ENCODE measurements at places on chromosomes 11 and 22. TPM values are rescaled to one million over a fixed set of nuclear protein-coding genes. Genes with fewer than 3 reads are reported as not detected.

- no peak for ATAC-seq
Observed at GRCh38 chr11:44028816-44029506, 18.8 kb upstream of the ACCSL start.

GRCh38 chr11:42465623-42466022 lies 846.2 kb upstream of the API5 start:
- no peak for ATAC-seq

DNA sequence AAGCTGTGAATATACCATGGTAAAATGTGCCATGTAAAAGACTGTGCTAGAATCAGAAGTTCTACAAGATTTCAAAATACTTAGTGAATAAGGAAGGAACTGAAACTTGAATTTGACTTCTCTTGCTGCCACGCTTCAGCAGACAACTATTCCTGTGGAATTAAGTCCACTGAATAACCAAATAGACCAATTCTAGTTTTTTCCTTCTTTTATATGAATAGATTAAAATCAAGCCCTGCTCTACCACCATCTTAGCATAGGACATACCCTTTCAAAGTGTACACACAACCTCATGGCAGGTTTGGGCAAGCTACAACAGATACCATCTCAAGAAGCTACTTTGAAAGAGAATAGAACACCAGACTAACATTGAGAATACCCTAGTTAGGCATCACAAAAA lies 23.4 kb upstream of the CLNS1A start:
- ATAC-seq, result no peak

DNA sequence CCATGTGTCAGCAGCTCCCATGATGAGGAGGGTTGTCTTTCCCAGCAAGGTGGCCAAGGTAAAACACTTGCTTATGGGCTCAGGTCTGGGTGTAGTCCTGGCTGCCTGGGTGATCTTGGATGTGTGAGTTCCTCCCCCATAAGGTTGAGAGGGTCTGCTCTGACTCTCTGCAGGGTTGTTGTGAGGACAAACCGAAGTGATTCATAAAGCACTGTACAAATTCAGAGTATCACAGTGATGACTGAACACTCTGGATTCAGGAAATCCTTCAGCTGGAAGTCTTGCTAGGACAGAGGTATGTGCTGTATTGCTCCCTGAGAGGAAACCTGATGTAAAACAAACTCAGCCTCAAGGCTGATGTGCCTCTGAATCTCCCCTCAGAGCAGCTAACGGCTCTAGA lies 220.9 kb upstream of the PITPNB start:
- ATAC-seq, result no peak

DNA sequence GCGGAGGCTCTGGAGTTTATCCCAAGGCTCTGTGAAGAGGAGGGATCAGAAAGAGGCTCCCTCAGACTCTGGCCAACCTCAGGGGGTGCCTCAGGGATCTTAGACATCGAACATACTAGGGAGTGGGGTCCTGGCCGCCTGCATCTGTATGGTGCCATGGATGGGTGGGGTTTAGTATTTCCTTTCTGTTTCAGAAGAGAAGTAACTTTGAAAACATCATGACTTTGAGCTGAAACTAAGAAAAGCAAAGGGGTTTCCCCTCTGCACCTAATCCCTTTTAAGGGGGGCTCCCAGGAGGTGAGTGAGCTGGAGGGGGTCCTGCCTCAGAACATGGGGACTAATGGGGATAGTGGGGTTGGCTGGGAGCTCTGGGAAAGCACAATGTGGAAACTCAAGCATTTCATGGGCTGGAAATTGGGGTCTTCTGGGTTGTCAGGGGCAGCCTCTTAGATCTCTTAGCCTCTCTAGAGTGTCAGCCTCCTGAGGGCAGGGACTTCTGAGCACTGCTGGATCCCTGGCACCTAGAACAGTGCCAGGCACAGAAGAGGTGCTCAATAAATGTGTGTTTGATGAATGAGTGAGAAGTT lies 11.8 kb upstream of the SSTR3 start:
- peak; percentile 8 for ATAC-seq

DNA sequence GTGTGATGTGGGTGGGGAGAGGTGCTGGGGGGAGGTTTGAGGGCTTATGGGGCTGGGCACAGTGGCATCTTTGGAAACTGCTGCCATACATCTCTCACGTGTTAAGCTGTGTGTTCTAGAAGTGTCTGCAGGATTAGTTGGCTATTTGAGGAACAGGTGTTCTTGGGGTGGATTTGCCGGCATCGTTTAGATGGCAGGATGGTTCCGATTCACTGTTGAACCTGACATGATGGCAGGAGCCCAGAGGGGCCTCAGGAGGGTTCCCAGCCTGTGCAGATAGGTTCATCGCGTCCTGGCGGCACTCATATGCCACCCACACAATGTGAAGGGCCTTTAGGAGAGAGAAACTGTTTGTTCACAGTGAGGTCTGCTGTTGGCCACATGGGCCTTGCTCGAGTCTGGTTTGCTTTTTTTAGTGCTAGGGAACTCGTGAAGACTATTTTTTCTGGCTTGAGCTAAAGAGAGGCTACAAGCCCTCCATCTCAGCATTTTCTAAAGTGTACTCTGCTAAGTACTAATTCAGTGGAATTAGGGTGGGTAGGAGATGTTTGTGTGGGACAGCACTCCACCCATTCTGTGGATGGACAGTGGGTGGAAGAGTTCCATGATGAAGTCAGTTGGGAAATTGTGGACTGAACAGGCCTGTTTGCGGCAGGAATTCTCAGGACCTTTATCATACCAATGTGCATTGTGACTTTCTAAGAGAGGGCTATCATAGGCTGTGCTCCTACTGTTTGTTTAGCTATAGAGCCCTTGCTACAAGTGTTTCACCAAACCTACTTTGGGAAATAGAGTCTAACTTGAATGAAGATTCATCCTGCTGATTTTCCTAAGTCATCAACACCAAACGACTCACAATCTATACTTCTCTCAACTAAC lies 55.4 kb upstream of the PLET1 start:
- ATAC-seq, result no peak

DNA sequence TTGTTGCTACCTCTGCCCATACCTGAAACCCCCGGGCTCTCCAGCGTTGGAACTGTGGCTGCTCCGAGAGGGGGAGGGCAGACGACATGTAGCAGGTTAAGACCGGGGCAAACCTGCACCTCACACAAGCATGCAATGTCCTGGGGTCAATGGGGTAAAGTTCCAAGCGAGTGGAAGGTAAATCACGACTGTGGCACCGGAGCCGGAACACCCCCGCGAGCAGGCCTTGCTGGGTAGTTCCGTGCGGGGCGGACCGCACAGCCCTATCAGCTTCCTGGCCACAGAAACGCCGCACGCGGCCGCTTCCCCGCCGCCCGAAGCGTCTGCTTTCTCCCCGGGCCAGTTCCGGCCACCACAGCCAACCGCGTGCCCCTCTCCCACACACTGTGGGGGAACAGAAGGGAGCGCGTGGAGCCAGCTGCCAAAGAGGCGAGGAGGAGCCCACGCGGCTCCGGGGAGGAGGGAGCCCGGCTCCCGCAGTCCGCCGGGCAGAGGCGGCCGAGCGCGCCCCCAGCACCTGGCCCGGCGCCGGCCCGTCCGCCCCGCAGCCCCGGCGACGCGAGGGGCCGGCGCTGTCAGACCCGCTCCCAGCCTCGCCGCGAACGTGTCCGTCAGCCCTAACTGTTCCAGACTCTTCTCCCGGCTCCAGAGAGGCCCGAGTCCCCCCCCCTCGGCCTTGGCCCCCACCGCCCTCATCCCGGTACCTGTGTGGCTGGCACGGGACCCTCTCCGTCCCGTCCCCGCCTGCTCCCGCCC lies 1.6 kb downstream of the SPTBN2 start:
- ATAC-seq, result peak; percentile 66

GRCh38 chr11:24567380-24567779 lies 70.5 kb downstream of the LUZP2 start:
- no peak for ATAC-seq

GRCh38 chr11:110290591-110291334 lies 5.7 kb downstream of the RDX start:
- ATAC-seq, result no peak

GRCh38 chr11:72231396-72232259 lies 7.1 kb downstream of the INPPL1 start:
- no peak for ATAC-seq

DNA sequence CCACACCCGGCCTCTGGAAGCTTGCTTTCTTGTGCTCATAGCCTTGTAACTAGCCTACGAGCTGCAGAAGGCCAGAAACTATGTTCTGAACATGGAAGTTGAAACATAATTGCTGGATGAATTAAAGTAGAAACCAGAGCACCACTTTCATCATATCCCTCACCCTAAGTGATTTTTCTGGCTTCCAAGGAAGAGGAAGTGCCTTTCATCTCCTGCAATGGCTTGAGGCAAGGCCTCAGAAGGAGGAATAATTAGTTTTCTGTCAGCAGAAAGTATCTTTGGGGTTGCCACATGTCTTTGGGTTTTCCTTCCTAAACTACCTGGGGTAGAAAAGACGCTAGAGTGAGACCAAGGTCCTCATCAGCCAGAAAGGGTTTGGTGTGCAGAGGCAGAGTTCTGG lies 14.5 kb downstream of the RPL27A start:
- no peak for ATAC-seq

- ATAC-seq, result no peak
Observed at GRCh38 chr11:109306322-109306721, 115.7 kb upstream of the C11orf87 start.

DNA sequence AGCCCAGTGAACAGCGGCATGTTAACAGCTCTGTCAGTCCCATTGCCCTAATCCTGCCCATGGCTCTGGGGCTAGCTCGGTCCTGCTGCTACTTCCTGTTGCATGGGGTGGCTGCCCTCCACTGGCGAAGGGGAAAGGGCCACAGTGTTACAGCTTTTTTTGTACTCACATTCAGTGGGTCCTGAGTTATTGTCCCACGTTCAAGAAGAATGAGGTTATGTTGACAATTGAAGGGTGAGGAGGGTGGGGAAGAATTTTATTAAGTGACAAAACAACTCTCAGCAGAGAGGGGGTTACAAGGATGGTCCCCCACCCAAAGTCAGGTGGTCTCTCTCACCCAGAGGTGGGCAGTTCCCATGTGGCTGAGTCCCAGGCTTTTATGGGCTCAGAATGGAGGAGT lies 17.7 kb upstream of the MS4A7 start:
- ATAC-seq, result no peak

- ATAC-seq, result no peak
Observed at GRCh38 chr11:116413301-116414242, 359.2 kb downstream of the BUD13 start.

- no peak for ATAC-seq
Observed at GRCh38 chr11:70490723-70491558, 92.6 kb downstream of the CTTN start.

DNA sequence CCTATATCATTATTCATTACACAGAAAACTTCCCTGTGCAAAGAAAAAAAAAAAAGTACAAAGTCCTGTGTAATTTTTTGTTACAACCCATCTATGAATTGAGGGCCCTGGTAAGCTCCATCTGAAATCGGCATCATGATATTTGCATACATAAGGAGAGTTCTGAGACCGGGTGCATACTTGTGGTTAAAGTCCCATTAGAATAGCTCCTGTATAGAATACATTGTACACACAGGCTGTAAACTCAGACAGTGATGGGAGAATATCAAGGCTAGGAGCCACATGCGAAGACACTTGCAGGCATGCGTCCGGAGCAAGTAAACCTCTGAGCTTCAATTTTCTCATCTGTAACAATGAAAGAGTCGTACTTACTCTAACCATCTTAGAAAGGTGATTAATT lies 353.2 kb downstream of the ETS1 start:
- no peak for ATAC-seq

GRCh38 chr11:1990872-1991578 lies 6.6 kb downstream of the H19 start:
- ATAC-seq, result no peak

DNA sequence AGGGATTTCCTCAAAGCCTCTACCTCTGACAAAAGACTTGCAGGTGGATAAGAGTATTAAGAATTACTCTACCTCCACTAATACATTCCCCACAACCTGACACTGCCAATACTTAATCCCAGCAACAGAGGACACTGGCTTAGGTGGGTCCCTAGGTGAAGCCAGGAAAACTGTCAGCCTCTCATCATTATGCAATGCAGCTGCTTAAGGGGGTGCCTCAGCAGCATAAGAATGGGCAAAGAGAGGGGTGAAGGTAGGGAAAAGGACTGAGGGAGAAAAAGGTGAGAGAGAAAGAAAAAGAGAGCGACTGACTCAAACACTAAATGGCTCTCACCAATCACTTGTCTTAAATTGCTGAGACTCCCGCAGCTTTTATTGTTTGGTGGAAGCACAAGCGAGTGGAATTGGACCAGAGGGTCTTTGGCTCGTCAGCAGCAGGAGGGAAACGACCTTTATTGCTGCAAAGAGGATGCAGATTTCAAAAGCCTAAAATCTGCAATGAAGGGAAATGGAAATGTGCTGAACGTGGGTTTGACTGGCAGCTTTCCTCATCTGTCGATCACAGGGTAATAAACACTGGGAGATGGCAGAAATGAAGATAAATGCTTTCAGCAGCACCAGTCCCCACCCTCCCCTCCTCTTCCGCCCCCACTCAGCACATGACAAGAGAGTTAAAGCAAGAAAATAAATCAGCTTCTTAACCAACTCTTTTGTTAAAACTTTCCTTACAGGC lies 64.9 kb upstream of the CHRM4 start:
- no peak for ATAC-seq

GRCh38 chr11:2768471-2769408 lies 68.9 kb upstream of the KCNQ1OT1 start:
- ATAC-seq, result peak; percentile 37

- ATAC-seq, result peak; percentile 35
Observed at GRCh38 chr11:47003180-47003877, 66.8 kb downstream of the CSTPP1 start.

DNA sequence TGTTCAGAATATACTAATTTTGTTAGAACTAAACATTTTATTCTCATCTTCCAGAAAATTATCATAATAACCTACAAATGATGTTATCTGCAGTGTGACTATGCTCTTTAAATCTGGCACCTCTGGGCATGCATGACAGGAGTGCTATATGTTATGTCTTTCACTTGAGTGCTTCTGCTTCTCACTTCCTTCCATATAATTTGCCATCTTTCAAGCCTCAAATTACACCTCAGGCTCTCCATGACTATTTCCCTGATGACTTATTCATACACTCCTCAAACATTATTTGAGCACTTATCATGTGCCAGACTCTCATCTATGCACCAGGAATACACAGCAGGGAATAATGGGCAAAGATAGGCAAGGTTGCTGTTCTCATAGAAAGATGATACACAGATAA lies 219.3 kb upstream of the POU2AF2 start:
- ATAC-seq, result no peak

The CRYBB1 gene
- not detected for total RNA-seq

The PARVG gene
- total RNA-seq, result 34.9 TPM

The OTOG gene
- total RNA-seq, result not detected

The CNTF gene
- 5.5 TPM for total RNA-seq

The SLC37A2 gene
- total RNA-seq, result 1.6 TPM

The TMEM45B gene
- 2.4 TPM for total RNA-seq

The SNX32 gene
- total RNA-seq, result 6.6 TPM

The PAMR1 gene
- total RNA-seq, result not detected

The OR6T1 gene
- total RNA-seq, result not detected

The PRDM11 gene
- 2.0 TPM for total RNA-seq
